ENCODE measurements at places on chromosomes 1 and 21.

DNA sequence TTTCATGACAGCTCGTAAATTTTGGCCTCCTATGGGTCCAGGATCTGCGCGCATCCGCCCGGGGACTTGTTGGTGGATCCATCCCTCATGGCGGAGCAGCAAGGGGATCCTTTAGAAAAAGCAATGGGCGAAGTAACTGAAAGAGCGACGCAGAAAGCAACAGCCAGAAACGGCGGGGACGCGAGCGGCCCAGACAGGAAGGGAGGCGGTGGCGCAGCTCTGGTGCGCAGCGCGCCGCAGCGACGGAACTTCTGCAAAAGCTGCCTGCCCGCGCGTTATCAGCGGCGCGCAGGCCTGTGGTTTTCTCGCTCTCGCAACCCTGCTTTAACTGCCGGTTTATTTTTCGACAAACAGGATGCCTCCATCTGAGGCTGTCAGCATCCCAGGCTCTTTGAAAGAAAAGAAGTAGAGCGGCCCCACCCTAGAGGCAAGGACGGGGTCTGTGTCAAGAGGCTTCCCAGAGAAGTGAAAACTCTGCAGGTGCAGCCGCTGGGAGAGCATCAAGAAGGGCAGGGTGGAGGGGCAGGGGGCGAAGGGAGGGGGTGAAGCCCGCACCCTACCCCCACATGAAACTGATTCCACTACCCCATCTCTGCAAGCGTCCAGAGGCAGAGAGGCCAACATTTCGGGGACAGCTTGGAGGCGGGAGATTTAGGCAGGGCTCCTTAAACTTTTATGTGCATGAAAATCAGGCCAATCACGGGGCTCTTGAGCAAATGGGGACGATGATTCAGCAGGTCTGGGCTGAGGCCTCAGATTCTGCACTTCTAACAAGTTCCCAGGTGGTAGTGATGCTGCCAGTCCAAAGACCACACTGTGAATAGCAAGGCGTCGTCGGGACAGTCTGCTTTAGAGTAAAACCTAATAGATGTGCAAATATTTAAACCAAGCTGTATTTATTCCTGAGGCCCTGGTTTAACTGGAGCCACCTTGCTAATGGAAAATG, 22.2 kb downstream of the RUNX1 start:
- peak; percentile 99 for DNase-seq

GRCh38 chr1:37795340-37796125, 1.9 kb downstream of the MANEAL start:
- DNase-seq = no peak

GRCh38 chr1:173666646-173667045, 3.0 kb downstream of the ANKRD45 start:
- no peak for DNase-seq

DNA sequence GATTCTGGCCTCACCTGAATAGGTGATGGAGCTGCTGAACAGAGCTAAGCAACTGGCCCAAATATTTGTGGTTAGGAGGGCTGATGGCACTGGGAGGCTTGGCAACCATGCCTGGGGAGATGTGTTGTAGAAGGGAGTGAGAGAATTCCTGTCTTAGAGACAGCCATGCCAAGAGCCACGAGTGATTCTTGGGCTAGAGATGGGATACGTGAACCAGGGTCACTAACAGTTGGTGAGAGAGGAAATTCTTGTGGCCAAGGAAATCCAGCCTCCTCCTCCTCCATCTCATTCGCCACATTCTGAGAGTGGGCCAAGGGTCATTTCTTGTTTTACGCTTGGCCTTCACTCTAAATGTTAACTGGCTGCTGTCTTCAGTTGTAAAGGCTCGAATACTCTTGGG, 46.3 kb downstream of the NGF start:
- no peak for DNase-seq

GRCh38 chr1:24155011-24155782, 12.3 kb upstream of the IL22RA1 start:
- DNase-seq = no peak

DNA sequence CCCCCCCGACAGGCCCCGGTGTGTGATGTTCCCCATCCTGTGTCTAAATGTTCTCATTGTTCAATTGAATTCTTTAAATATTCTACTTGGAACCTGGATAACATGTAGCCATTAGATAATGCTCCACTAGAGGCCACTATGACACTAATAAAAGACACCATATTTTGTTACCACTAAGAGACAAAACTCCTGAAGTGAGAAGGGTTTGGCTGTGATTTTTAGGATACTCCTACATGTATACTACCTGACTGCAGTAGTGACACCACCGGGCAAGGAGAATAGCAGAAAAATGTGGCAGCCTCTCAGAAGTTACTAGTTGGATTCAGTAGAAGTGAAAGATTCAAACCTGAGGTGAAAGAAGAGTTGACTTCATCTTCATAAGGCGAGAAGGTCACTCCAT, 36.0 kb downstream of the F5 start:
- DNase-seq = peak; percentile 59

- DNase-seq = no peak
Observed at GRCh38 chr1:235012436-235013210, 116.0 kb downstream of the TOMM20 start.

DNA sequence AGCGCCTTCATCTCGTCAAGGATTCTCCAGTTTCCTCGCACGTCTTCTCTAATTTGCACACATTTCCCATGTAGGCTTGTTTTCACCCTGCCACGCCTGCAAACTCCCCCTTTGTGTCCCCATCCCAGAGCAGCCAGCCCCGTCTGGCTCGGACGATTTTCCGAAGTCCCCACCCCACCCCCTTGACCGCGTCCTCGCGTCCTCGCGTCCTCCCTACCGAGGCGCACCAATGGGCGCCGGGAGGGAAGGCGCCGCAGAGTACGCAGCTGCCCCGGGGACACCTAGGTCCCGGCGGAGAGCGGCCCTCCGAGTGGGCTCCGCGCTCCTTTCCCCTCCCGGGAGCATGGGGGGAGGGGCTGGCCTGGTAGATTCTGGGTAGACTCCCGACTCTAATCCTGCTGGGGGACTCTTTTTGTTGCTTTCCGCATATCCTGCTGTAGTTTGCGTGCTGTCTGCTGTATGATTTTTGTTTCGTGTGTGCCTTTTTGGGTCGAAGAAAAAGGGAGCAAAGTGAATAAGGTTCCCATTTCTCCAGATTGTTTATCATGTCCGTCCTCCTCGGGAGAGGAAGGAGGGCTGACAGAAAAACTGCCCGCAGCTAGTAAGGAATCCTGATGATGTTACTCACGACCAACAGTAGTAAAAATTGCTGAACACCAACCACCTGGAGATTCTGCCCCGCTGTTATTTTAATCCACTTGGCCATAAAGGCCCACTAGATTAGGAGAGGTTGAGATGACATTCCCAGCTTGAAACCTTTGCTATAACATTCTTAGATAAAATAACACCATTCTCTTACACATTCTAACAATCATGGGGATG, 1.5 kb downstream of the CACHD1 start:
- DNase-seq = no peak

GRCh38 chr1:67534627-67535065, 104.4 kb upstream of the SERBP1 start:
- no peak for DNase-seq

DNA sequence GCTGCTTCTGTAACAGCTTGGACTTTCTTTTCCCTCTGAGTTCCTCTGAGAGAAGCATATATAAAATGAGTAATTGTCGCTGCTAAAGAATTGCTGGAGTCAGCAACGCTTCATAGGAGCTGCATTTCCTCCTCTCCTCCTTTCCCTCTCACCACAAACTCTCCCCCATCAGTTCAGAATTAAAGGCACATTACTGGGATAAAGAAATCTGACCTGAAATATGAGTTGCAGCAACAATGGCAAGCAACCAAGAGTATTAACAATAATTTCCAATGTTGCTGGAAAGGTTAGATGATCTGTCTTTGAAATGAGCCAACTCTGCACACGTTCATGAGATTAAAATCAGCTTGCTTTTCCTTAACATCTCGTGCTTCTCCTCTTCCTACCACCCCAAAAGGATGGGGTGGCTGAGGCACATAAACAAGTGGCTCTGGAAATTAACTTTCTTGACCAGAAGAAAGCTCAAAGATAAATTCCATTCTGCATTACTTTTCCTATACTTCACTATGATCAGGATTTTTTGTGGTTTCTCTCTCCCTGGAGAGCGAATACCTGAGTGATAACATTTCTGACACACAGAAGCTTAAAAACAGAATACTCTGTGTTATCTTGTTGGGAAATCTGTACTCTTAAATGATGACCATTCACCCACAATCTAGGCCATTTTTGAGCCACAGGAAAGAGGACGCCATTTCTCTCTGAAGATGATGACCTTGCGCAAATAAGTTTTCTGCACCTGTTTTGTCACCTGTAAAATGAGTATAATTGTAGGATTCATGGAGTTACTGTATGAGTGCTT, 90.2 kb downstream of the TGFBR3 start:
- no peak for DNase-seq

DNA sequence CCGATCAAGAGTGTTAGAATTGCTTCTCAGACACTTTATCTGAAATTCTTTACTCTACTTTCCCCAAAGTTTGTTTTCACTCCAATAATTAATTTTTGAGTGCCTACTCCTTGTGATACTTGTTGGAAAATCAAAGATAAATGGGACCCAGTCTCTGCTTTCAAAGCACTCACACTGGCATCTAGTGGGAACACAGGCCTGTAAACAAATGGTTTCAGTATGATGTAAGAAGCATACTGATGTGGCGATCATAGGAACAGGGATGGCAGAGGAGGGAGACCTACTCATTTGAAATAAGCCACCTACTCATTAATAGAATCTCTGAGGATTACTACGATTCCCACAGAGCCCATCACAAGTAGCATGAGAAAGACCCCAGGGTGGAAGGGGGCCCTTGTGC, 273.7 kb upstream of the ST6GALNAC5 start:
- no peak for DNase-seq

DNA sequence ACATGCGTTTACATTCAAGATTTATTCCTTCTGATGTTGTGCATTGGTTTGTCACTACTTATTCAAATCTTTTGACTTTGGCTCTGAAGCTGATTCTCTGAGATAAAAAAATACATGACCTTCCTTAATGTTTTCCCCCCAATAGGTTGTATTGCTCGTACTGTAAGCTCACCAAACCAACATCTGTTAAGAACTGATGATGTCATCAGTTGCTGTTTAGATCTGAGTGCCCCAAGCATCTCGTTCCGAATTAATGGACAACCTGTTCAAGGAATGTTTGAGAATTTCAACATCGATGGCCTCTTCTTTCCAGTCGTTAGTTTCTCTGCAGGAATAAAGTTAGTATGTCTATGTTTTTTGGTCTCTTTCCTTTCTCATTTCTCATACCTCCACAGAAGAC, 390.2 kb downstream of the ZP4 start:
- DNase-seq = no peak

- DNase-seq = no peak
Observed at GRCh38 chr1:228082918-228083870, 686 bp downstream of the ARF1 start.

DNA sequence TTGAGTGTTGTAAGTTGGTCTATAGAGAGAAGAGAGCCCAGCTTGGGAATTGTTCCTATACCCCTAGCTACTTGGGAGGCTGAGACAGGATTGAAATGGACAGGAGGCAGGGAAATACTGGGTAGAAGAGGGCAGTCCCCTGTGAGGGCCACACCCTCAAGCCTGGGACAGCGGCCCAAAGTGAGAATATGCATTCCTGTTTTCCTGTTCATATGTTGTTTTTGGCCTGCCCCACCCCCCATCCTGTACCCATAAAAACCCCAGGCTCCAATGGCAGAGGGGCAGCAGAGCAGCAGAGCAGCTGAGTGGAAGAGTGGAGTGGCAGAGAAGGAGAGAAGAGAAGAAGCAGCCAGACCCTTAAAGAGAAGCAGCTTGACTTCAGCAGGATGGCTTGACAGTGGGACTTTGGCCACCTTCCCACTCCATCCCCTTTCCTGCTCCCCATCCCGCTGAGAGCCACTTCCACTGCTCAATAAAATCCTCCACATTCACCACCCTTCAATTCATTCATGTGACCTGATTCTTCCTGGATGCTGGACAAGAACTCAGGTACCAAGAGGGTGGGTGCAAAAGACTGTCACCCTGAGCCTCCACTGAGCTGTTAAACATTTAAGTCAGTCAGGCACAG, 70.6 kb upstream of the PUM1 start:
- DNase-seq = no peak

GRCh38 chr1:22930240-22930912, 42.3 kb downstream of the LACTBL1 start:
- peak; percentile 6 for DNase-seq

All from Jurkat, Clone E6-1 (cell line).